LoVo (cell line): ENCODE measurements at places on chromosomes 2 and 18.

GRCh38 chr2:234257859-234258561 lies 207.5 kb downstream of the SPP2 start:
- peak; percentile 90 for DNase-seq

GRCh38 chr18:54222922-54223567 lies 1.4 kb downstream of the MBD2 start:
- DNase-seq, result no peak

- no peak for DNase-seq
Observed at GRCh38 chr2:85429924-85430289, 11.4 kb downstream of the SH2D6 start.

DNA sequence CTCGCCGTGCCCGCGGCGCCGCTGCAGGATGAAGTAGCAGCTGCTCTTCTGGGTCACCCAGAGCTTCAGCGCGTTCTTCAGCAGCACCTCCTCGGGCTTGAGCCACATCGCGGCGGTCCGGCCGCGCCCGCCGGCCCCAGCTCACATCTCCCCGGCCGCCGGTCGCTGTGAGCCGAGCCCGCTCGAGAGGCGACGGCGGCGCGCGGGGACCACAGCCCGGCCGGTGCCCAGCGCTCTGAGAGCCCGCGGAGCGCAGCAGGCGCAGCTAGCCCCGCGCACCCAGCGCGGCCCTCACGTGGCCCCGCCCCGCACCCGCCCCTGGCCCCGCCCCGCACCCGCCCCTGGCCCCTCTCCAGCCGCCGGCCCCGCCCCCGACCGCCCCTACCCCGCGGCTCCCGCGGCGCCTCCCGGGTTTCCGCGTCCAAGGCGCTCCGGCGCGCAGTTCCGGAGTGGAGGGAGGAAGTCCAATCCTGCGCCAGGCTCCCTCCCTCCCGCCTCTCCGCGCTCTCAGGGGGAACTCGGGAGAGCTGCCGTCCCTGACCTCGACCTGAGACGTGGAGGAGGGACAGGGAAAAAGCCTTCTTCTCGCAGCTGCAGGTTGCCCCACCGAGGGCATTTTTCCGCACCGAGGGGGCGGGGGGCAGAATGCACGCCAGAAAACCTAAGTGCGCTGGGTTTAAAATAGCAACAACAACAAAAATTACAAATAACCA lies at the start of gene TBC1D8:
Gene TBC1D8, minus strand, starts transcription at position 237 of the 713 bp plus-strand sequence. Its CDS starts 129 bp downstream, at position 108.
- peak; percentile 87 for DNase-seq

DNA sequence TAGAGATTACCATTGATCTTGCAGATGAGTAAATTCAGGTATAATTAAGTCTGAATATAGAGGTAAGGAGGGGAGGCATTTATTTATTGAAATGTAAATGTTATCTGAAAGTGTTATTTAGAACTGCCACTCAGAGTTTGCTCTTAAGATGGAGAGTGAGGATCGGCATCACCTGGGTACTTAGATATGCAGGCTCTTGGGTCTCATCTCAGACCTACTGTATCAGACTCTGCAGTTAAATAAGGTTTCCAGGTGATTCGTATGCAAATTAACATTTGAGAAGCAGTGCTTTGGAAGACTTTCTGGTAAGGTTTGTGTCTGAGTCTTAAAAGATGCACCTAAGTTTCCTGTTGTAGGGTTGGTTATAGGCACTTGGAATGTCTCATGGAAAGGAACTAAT lies 9.2 kb downstream of the HTR2B start:
- no peak for DNase-seq

GRCh38 chr18:28626756-28627155 lies 449.8 kb upstream of the CDH2 start:
- no peak for DNase-seq

DNA sequence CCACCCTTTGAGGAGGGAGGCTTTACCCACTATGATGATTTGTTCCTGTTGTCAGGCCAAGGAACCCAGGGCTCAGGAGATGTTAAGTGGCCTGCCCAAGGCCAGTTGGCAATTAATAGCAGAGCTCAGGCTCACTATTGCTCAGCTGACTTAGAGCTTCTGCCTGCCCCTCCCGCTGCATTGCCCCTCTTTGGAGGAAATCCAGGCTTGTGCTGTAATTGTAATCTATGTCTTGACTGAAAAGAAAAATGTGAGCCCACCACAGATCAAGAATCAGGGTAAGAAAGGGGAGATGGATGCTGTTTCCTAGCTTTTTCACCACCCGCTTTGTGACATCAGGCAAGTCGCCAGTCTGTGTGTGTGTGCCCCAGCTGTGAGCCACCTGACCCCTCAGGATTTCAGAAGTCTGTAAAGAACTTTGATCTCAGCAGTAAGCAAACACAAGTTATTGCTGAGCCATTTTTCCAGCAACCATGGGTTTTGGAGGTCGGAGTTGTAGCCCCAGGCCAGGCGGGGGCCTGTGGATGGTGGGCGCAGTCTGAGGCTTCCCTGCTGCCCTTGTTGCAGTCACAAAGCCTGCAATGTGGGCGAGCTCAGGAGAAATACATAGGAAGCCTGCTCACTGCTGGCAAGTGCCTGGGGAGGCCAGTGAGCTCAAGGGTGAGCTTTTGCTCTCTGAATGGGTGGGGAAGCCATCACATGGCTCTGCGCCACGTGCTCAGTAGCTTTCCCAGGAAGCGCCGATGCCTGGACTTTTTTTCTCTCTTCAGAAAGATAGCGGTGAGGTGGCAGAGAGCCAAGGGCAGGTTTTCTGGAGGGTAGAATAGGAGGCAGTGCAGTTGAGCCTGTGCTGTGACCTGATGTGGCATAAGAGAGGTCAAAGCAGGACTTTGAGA lies 6.1 kb downstream of the CABLES1 start:
- DNase-seq, result peak; percentile 61

DNA sequence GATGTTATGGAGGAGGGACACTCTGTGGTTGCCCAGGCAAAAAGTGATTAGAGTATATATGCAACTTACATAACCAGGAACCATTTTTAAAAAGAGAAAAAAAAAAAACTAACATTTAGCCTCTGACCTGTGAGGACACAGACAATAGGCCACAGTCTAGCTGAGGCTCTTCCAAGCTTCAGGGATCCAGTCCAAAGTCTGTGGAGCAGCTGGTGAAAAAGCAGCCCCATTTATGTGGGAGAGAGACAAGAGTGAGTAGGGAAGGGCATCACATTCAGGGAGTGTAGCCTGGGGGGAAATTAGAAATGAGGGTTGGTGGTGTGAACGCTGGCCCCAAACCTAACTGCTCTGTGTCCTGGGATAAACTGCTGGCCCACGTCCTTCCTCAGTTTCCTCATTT lies 122.8 kb downstream of the MYO5B start:
- no peak for DNase-seq

- no peak for DNase-seq
Observed at GRCh38 chr2:28453396-28453795, 42.5 kb upstream of the PLB1 start.

GRCh38 chr2:176096243-176096985 lies 3.2 kb upstream of the HOXD12 start:
- DNase-seq, result peak; percentile 22

DNA sequence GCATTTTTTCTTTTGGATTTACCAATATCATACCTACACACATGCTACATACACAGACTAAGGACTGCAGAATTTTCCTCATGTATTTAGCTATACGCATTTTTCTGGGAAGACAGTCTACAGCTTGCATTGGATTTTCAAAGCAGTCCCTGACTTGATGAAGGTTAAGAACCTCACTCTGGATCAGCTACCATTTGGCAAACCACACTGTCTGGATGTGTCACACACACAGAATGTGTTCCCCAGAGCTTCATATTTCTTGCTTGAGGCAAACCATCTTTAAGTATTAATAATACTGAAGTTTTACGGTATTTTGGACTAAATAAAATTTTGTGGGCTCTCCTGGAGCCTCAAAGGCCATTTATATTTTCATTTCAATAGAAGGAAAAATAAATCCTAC lies 102.3 kb downstream of the TCF4 start:
- no peak for DNase-seq

DNA sequence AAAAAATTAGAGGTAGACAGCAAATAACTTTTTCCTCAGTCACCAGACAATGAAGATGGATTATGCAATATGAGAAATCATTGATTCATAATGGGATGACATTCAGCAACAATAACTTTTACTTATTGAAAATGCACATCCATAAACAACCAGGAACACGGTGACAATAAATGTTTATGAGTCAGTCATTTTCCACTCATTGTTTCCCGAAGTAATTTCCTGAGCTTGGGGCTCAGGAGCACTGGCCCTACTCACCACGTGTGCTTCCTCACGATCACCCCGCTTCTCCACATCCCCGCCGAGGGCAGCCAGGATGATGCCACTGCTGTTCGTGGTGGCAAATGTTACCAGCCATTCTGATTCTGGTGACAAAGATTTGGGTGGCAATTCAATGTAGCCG lies 156.3 kb downstream of the LAMA1 start:
- no peak for DNase-seq

GRCh38 chr18:66640431-66640830 lies 36.5 kb upstream of the CDH19 start:
- no peak for DNase-seq

GRCh38 chr2:115560666-115561065 lies 1118.2 kb downstream of the DPP10 start:
- DNase-seq, result no peak

GRCh38 chr2:233256048-233256447 lies 4.6 kb downstream of the ATG16L1 start:
- no peak for DNase-seq

DNA sequence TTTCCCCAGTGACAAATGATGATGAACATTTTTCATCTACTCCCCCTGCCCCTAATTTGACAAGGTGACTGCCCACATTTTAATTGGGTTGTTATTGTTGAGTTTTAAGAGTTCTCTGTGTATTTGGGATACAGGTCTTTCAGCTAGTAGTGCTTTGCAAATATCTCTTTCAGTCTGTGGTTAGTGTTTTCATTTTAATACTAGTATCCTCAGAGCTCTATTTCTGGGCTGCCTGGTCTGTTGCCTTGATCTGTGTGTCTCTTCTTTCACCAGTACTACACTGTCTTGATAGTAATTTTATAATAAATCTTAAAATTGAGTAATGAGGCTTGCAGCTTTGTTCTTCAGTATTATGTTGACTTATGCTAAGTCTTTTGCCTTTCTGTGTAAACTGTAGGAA lies 19.7 kb downstream of the EIF5B start:
- DNase-seq, result no peak

GRCh38 chr18:10387399-10387798 lies 67.0 kb upstream of the APCDD1 start:
- DNase-seq, result no peak

- DNase-seq, result no peak
Observed at GRCh38 chr2:159130302-159130701, 156.2 kb downstream of the WDSUB1 start.

DNA sequence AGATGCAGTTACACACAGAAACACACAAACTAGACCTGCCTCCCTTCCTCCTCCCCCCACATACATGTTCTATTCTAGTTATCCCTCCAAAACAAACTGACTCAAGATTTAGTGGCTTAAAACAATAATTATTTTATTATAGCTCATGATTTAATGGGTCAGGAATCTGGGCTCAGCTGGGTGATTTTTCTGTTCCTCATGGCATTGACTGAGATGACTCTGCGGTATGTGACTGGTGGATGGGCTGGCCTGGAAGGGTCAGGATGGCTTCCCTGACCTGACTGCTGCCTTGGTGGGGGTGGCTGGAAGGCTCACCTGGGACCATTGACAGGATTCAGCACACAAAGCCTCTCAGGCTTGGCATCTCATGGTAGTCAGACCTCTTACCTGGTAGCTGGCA lies 33.7 kb upstream of the NTSR2 start:
- DNase-seq, result no peak

DNA sequence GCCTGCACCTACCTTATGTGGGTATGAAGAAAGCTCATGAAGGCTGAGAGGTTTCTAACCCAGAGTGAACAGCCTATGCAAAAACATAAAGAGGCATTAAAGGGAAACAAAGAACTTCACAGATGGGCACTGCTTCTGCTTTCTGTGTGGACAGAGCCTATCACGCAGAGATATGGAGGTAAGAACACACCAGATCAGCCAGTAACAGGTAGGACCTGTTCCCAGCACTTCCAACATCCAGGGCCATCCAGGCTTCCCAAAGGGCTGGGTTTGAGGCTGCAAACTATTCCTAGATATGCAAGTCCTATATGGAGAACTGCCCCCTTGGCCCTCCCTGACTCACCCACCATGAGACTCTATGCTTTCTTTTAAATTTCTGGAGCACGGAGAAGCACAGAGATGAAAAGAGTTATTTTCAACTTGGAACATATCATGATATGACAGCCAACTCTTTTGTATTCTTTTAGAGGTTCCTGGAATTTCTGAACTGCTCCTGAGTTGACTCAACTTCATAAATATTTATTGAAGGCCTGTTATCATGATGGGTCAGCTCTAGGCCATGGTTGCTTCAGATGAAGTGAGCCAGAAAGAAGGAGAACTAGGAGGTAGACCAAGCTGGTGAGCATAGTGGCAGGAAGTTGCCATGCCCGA lies 77.4 kb upstream of the PPP1CB start:
- no peak for DNase-seq

GRCh38 chr2:71277536-71278103 lies 50.7 kb upstream of the PAIP2B start:
- DNase-seq, result peak; percentile 69

DNA sequence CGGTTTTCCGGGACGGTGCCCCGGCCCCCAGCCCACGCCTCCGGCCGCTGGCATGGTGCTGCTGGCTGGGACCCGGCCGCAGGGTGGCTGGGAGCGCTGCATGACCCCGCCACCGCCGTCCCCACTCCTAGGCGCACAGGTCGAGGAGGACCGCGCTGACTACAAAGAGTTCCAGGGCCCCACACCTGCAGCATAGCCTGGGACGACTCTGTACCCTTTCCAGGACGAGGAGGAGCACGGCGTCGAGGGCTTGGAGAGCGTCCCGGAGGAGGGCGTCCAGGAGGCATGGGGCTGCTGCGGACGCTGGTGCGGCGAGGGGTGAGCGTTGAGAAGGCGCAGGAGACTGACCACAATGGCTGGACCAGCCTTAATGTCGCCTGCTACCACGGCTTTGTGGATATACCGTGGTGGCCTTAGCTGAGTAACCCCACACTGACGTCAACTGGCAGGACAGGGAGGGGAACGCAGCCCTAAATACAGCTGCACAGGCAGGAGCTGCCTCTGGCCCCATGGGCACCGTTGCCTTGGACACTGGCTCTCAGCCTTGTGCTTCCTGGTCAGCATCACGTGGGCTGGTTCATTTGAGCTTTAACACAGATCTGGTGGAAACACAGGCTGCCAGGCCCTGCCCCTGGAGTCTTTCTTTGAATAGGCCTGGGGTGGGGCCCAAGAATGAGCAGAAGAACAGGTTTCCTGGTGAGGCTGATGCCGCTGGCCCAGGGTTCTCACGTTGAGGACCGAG lies 40.9 kb upstream of the TRIM43B start:
- no peak for DNase-seq

DNA sequence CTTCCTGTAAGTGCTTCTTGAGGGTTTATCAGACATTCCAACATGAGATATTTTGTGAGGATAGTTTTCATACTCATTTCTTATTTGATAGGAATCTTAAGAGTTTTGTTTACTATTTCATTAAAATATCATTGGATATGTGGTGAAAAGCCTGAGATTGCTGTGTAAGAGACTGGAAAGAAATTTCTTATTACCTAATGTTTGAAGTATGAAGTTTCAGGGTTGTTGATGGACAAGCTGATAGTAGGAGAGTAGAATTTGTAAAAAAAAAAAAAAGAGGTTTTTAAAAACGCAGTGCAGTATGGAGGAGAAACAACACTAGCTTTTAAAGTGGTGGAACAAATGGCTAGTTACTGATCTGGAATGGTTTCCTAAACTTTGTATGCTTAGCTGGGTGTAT lies 7.7 kb downstream of the EPB41L5 start:
- no peak for DNase-seq
